ENCODE measurements at places on chromosomes 11 and 22. TPM values are rescaled to one million over a fixed set of nuclear protein-coding genes. Genes with fewer than 3 reads are reported as not detected.
A peak's percentile ranks its signal among the peaks of the same experiment; 100 is the strongest.

The APOL3 gene
- total RNA-seq = 25.4 TPM

The LSP1 gene
- 13.8 TPM for total RNA-seq

DNA sequence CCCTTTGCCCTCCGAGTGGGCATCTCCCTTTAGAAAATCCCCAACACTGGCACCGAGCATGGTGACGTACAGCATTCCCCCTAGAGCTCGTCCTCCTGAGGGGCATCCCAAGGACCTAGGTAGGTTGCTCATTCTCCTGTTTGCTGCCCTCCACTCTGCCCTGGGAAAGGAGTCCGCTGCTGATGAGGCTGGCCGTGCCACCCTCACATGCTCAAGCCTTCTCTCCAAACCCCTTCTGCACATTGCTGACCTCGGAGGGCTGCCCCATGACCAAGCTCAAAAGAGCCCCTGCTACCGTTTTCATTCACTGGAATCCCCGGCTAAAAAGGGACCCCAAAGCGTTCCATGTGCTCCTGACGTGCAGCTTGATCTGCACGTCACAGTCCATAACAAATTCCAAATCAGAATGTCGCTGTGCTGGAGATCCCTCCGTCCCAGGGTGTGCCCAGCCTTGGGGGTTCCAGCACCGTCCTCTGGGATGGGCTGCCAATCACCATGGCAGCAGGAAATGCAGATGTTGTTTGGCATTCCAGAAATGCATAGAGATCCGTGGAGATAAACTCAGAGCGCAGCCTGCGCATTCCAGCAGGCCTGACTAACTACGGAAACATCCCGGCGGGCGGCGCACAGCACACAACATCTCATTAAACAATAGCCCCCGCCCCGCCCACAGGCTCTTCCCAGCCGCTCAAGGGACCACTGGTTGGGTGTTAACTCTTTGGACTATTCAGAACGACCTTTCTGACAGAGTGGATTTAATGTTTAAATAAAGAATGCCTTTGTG, 26.3 kb upstream of the GNB1L start:
- peak; percentile 80 for DNase-seq

GRCh38 chr11:31477528-31478222, 31.7 kb downstream of the IMMP1L start:
- DNase-seq = no peak

- no peak for DNase-seq
Measured at GRCh38 chr11:12121517-12121916, 11.1 kb downstream of the MICAL2 start.

GRCh38 chr11:128359515-128359914, 227.8 kb downstream of the ETS1 start:
- no peak for DNase-seq

- DNase-seq = no peak
Measured at GRCh38 chr22:37451218-37451617, 23.9 kb upstream of the ELFN2 start.

GRCh38 chr11:60263402-60263801, 17.1 kb upstream of the MS4A4A start:
- DNase-seq = no peak

The TRIM64C gene
- not detected for total RNA-seq

The MMP27 gene
- total RNA-seq = not detected

GRCh38 chr11:10844356-10844755, 13.5 kb downstream of the ZBED5 start:
- DNase-seq = no peak

The DEAF1 gene
- 24.4 TPM for total RNA-seq

The TMEM135 gene
- total RNA-seq = 24.1 TPM

GRCh38 chr11:1651411-1651980, 21.9 kb downstream of the KRTAP5-5 start:
- no peak for DNase-seq

GRCh38 chr11:64086258-64087123, 50.8 kb downstream of the FLRT1 start:
- DNase-seq = peak; percentile 58

DNA sequence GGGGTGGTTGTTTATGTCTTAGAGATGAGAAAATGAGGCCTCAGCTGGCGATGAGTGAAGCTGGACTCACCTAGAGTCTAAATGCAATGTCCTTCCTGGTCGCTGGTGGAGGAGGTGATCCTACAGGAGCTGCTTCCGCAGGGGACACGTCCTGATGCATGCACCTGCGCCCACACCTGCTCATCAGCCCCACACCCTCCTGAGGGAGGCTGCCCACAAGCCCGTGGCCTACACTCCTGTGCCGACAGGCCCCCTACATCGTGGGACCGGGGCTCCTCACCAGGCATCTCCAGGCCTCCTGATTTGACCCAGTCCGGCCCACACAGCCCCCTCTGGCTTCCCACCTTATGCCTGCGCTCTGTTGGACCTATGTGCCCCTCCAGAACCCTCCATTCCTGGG, 857.2 kb downstream of the TBC1D22A start:
- DNase-seq = no peak

- DNase-seq = no peak
Measured at GRCh38 chr22:39106326-39106725, 9.3 kb downstream of the APOBEC3H start.

The APOL5 gene
- total RNA-seq = not detected

DNA sequence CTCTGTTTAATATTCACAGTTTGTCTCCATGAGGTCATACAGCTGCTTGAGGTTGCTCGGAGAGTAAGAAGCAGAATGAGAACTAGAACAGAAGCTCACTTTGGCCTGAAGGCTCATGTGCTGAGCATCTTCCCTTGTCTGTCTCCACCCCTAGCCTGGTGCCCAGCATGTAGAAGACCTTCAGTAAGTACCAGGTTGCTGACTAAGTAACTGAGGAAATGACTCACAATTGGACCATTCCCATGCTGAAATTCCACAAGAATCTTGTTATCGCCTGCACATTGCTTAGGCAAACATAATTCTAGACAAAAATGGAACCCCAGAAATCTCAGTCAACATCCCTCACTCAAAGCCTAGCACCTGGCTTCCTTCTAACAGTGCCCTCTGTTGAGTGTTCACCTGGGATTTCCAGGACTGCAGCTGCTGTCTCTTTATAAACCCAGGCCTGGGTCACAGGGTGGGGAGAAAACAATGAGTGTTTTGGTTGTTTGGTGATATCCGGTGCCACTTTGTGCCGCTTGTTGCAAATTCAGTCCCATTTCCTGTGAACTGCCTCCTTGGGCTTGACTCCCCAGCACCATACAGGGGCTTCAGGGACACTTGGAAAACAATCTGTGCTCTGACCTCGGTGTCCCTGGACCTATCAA, 406.8 kb downstream of the ETS1 start:
- no peak for DNase-seq

- peak; percentile 63 for DNase-seq
Measured at GRCh38 chr22:32535531-32536190, 61.0 kb downstream of the FBXO7 start.

GRCh38 chr22:36440429-36441002, 40.9 kb downstream of the TXN2 start:
- DNase-seq = no peak

GRCh38 chr11:61639816-61640443, 40.3 kb upstream of the DAGLA start:
- no peak for DNase-seq

DNA sequence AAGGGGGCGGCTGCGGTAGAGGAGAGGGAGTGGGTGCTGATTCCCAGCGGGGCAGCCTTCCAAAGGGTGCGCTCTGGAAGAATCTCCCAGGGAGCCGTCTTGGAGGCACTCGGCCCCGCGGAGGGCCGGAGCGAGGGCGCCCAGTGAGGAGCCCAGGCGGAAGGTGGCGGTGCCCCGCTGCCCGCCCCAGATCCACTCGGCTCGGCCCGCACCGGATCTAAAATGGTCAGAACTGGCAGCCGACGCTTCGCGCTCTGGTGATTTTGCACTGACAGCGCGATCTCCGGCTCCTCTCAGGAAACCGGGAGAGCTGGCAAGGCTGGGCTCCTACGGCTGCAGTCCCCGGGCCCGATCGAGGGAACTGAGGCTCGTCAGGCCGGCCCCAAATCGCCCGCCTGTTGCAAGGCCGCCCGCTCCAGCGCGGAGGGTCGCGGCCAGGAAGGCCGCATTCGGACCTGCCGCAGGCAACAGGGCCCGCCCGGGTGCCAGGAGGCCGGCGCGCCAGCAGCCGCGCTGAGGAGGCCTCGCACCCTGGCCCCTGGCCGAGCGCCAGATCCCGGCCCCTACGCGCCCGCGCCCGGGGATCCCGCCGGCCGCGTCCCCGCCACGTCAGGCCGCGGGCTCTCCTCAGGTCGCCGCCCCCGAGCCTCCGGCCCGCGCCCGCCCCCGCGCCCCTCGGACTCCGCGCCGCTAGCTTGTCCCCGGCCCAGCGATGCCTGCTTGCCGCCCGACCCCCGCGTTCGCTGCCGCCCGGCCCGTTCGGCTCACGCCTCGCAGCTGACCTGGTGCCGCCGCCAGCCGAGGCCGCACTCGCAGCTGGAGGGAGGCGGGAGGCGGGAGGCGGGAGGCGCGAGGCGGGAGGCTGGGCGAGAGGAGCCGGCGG, at the start of gene KLHL22:
Gene KLHL22 (minus strand): TSS at position 818 of the 883 bp plus-strand sequence. CDS start 6,584 bp downstream, outside the sequence.
- DNase-seq = no peak

DNA sequence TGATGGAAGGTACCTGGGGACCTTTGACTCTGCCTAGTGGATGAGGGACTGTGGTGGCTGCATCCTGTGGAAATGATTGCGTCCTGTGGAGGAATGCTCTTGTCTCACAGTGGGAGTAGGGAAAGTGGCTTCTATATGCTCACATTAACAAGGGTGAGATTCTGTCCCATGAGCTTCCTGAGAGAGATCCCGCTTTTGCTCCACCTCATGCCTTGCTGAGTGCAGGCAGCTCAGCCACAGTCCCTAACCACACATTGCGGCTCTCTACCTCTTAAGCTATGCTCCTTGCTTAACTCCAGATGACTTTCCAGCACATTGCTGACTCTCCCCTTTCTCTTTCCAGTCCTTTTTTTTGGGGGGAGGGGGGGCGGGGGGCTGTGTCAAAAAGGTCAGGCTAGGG, 45.0 kb downstream of the TEAD1 start:
- no peak for DNase-seq

DNA sequence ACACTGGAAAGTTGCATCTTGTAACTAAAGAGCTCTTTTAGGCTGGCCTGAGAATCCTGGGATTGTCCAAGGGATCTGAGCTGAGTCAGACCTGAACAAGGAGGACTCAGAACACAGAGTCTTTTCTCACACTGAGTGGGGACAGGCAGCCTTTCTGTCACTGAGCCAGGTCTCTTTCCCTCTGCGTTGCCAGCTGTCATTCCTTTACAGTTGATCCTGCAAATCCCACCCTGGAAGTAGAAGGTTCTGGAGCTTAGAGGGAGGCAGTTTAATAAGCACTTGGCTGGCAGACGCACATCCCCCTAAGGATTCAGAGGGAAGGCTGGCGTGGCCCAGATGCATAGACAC, 76.3 kb upstream of the SUSD2 start:
- no peak for DNase-seq

The RPS19BP1 gene
- 65.1 TPM for total RNA-seq

DNA sequence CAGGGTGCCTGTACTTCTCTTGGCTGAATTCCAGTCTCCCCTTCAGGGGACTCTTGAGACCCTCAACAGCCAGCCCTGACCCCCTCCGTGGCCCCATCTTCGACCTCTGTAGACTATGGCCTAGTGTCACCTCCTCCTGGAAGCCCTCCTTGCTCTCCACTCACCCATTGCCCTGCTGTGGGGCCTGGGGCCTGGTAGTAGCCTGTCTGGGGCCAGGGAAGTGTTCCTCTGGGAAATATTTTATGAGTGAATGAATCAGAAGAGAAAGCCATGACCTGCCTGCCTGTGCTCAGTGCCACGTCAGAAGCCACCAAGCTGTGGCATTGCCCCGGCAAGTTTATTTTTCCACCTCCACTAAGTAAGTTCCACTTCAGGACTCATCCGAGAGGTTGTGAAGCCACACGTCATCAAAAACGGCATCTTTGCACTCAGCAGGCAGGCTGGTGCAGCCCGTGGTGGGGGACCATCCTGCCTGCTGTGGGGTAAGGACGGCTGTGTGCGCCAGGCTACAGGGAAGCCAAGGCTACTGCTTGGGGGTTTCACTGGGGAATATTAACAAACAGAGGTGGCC, 59.6 kb upstream of the PPARA start:
- DNase-seq = no peak

The FADS3 gene
- total RNA-seq = 44.1 TPM

The MUC5AC gene
- total RNA-seq = not detected
